ENCODE measurements at places on chromosomes 6 and 20.

- DNase-seq, result no peak
Observed at GRCh38 chr6:156925718-156926607, 148.8 kb downstream of the ARID1B start.

DNA sequence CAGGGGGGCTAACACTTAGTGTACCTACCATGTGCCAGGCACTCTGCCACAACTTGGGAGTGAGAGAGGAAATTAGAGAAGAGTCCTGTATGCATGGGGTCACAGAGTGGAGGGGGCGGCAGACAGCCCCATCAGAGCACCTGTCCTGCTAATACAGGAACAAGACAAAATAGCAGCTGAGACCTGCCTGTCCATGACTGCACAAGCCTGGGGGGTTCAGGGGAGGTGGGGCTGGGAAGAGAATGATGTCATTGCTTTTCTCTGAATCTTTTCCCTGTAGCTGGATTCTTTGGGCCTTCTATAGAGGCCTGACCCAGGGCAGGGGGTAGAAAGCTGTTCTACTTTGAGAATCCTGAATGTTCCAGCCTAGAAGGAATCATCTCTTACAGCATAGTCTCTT is 37.4 kb downstream of the FOXP4 start:
- DNase-seq, result no peak

GRCh38 chr6:150549674-150550101 is 50.0 kb upstream of the PLEKHG1 start:
- no peak for DNase-seq

DNA sequence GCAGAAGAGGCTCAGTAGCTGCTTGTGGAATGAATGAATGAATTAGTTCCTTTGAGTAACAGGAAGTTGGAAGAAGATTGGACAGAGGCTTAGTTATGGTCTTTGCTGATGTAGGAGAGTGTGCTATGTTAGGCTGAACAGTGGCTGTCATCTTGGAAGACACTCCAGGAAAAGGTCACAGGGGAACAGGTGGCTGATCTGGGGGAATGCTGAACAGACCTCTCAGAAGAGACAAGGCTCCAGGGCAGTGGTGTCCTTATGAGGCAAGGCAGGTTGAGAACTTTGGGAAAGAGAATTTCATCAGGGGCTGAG is 62.3 kb downstream of the UTRN start:
- DNase-seq, result no peak

- DNase-seq, result no peak
Observed at GRCh38 chr6:147283460-147283859, 79.2 kb downstream of the STXBP5 start.

GRCh38 chr6:151317103-151317994 is 74.0 kb downstream of the ZBTB2 start:
- no peak for DNase-seq

DNA sequence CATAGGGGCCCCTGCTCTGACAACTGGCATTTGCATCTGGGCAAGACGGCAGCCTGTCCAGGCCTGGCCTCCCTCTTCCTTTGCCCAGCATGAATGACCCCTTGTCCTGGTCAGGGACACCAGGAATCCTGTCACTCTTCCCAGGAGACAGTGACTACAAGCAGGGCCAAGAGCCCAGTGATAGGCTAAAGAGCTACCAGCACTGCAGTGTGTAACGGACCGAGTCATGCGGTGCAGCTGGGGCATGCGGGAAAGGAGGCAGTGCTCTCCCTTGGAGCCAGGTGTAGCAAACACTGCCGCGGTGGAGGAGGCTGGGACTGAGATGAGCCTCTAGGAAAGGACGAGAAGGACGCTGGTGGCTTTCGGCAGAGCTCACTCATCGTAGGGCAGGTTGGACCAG is 38.7 kb upstream of the DSP start:
- no peak for DNase-seq

DNA sequence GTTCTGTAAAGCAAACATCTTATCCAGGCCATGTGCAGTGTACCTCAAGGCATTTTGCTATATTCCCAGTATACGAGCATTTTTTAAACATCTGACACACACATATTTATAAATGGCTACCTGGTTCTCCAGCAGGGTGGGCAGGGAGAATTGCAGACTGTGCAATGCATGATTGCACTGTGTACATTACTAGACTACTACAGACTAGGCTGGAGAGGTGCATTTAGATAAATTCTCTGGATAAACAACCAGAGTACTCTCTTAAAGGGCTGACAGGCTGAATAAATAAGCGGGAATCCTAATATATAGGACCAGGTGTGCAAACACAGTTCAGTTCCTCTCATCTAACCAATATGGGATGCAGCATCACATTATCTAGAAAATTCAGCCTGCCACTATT is 428.3 kb upstream of the ARID1B start:
- no peak for DNase-seq
